ENCODE measurements at places on chromosomes 12 and 14. TPM values are rescaled to one million over a fixed set of nuclear protein-coding genes. Genes with fewer than 3 reads are reported as not detected.

The CPNE6 gene
- not detected for polyA plus RNA-seq

The IL22 gene
- polyA plus RNA-seq: not detected

The PLD4 gene
- 5.7 TPM for polyA plus RNA-seq

The SDSL gene
- 1.3 TPM for polyA plus RNA-seq

The RERGL gene
- polyA plus RNA-seq: 0.23 TPM

The CNTN1 gene
- 17.3 TPM for polyA plus RNA-seq

The TSPAN19 gene
- polyA plus RNA-seq: 0.28 TPM

DNA sequence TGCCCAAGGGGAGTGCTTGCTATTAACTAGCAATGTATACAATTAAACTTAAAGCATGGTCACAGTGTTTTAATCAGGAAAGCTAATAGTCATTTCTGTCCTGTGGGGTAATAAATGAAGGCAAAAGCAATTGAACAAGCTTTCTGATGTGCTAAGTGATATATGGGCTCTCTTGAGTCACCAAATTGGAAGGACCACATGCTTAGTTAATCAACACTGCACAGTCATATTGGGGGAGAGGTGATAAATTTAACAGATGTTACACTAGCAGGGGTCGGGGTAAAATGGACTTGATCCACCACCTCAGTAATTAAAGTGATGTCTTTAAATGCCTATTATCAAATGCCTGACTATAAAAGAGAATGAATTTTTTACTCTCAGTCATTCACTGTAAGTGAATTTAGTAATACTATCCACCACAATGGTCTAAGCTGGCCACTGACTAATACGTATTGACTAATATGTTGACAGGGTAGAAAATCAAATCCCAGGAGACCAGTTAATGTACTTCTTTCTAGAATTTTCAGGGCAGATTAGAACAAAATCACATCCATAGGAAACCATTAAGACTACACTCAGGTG lies 736.3 kb downstream of the RPS29 start:
- DNase-seq: no peak

DNA sequence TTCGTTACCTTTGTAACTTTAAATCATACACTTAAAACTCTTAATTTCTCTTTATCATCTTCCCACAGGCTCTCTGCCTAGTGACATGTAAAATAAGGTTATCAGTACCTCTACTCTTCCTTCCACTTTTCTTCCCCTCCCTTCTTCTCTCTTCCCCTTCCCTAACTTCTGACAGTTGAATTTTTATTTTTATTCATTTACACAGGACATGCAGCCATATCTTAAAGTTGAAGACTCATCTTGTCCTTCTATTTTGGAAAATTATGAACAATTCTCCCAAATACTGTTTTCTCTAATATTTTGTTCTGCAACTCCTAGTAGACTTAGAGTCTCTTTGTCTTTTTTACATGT lies 263.9 kb downstream of the FBXL14 start:
- no peak for DNase-seq

DNA sequence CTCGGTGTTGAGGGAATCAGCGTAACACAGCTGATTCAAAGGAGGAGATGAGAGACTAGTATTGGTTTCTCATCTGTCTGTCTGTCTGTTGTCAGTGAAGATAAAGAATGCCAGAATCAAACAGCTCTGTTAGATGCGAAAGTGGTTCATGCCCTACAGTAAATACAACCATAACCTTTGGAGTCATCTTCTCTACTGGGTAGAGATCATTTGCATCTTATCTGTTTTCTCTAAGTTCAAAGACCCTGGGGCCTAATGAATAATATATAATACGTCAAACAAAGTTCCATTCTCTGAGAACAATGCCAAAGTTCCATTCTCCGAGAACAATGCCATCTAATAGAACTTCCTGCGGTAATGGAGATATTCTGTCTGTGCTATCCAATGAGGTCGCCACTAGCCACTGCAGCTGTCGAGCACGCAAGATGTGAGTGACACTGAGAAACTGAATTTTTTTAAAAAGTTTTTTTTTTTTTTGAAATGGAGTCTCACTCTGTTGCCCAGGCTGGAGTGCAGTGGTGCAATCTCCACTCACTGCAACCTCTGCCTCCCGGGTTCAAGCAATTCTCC lies 6.6 kb downstream of the IL31 start:
- DNase-seq: no peak

DNA sequence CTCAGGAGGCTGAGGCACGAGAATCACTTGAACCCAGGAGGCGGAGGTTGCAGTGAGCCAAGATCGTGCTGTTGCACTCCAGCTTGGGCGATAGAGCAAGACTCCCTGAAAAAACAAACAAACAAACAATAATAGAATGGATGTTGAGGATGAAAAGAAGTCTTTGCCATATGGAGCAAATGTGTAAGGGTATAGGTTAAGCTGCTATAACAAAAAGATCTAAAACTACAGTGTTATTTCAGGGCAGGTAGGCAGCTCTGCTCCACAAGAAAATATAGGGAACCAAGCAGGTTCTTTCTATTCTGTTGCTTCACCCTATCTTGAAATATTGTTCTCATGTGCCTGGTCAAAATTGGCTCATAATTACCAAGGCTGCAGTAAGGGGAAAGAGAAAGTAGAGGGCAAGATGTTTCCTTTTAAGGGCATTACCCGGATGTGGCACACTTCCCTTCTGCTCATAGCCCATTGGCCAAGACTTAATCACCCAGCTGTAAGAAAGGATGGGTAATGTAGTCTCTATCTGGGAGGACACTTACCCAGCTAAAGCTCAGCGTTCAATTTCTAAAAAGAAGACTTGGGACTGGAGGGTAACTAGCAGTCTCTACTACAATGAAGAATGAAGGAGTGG lies 23.5 kb downstream of the SDSL start:
- DNase-seq: no peak

- no peak for DNase-seq
Measured at GRCh38 chr12:10802587-10802986, at the start of gene TAS2R7. Gene TAS2R7 (minus strand): TSS chr12:10802627. CDS start chr12:10802570, 57 bp downstream.

GRCh38 chr12:83335748-83336147 lies 649.0 kb downstream of the TMTC2 start:
- DNase-seq: no peak

GRCh38 chr12:110050927-110051326 lies 2.6 kb upstream of the C12orf76 start:
- no peak for DNase-seq

DNA sequence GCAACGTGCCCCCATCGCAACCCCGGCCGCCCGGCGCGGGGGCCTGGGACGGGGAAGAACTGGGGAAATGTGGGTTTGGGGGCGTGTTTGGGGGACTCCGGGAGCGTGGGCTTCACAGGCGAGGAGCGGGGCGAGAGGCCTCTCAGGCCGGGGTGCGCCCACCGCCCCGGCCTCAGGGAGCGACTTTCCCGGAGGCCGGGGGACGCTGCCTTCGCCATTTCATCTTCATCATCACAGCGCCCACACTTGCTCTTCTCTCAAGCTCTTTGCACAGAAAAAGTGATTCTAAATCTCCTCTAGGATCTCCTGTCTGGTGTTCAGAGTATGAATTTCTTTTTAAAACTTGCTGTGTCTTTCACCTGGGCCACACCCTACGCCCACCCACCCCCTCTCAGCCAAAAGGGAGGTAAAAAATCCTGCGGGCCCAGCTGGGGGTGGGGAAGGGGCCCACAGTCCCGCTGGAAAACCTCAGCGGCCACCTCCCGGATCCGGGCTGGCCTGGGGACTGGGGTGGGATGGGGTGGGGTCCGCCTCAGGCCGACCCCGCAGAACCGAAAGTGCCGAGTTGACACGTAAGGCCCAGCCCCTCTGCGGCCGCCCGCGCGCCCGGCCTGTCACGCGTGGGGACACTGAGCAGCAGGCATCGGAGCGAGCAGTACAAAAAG lies 7.4 kb downstream of the CDKN1B start:
- no peak for DNase-seq

DNA sequence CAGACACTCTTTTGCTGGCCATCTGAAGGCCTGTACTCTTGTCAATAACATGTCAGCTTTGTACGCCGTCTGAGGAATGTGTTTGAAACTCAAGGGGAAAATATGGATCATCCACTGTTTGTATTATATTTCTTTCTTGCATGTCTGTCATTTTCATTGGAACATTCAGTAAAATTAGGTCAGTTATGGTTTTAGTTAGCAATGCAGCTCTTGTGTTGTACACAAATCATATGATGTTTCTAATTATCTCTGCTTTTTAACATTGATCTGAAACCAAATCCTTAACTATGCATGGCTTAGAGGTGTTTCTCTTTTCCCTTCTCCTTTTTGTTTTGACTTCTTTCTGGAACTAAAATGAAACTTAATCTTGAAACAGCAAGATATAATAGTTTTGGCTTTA lies 333.6 kb upstream of the PRICKLE1 start:
- DNase-seq: no peak

GRCh38 chr14:24063263-24063836 lies 8.0 kb upstream of the CPNE6 start:
- DNase-seq: no peak
